GDM1 (cell line): ENCODE measurements at places on chromosomes 5 and 9.

GRCh38 chr5:143142596-143143435, 260.7 kb downstream of the NR3C1 start:
- no peak for DNase-seq

- DNase-seq, result no peak
Observed at GRCh38 chr9:122159925-122160246, 178 bp downstream of the MORN5 start.

DNA sequence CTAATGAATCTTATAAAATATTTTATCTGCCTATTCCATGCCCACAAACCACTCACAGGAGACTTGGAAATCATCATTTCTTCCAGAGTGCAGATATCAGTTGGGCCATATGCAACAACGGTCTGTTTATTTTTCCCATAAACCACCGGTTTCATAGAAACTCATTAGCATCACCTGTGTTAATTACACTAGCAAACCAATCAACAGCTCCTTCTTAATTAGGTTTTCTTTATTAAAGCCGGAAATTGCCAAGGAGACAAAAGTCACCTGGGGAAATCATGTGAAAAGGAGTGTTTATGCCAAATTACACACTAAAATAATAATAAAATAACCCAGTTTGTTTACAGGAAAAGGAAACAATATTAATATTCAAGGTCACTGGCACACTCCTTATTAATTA, 129.6 kb downstream of the EBF1 start:
- no peak for DNase-seq

DNA sequence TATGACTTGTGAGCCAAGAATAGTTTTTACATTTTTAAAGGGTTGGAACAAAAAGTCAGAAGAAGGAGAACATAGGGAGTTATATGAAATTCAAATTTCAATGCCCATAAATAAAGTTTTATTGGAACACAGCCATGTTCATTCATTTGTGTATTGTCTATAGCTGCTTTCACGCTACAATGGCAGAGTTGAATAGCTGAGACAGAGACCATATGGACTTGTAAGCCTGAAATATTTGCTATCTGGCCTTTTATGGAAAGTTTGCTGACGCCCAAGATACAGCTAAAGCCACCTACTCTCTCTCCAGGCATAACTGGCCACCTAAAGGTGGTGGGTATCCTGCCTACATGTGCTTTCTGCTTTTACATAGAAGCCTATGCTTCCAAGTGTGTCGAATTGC, 10.9 kb downstream of the DAB2IP start:
- no peak for DNase-seq

DNA sequence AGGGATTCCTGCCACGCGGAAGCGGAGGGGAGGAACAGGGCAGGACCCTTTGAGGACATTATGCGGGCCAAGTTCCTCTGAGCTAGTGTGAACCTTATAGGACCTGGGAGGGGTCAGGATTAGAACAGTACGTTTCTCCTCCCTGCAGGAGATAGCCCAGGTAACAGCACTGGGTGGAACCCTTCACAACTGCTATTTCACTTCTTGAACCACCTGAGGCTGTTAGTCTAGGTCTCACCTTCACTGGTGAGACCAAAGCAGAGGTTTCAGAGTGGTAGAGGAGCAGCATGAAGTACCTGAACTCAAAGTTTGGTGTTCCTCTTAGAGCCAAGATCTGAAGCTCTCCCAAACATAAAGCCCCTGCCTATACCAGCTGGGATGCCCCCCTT, 832 bp downstream of the EIF4EBP3 start:
- no peak for DNase-seq

DNA sequence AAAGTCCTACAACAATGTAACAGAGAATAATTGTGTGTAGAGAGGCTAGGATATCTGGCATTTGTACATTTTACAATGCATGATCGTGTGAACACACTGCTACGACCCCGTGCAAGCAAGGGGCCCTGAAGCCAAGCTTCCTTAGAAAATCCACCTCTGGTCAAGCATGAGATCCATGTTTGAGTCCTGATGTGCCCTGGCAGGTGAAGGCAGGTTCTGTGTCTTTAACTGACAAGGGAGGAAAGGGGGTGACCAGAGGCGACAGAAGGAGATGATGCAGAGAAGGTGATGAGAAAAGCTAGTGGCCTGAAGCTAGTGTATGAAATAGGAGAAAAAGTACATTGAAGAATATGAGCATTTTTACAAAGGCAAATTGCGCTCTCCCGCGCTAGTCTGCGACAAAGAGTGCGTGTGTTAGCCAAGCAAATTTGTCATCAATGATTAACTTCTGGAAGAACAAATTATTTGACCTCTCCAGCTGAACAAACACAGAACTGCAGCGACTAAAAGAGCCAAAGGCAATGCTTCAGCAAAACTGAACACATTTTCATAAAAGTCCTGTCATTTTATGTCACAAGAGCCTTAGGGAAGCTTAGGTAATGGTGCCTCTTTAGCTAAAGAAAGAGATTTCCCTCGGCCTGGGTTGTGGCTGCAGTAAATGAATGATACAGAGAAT, 101.7 kb upstream of the DAPK1 start:
- no peak for DNase-seq

DNA sequence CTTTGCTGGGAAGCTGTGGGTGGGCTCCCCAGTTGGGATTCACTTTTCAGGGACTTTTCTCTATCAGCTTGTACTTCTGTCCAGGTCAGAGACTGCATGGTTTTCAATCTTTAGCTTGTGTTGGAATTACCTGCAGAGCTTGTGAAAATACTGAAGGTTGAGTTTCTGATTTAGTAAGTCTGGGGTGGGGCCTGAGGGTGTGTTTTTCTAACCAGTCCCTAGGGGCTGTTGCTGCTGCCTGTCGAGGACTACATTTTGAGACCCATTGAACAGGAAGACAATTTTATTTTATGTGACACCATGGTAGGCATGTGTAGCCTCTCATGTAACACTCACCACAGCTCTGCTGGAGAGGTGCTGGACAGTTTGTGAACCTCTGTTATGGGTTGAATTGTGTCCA, 14.7 kb upstream of the MLANA start:
- no peak for DNase-seq

DNA sequence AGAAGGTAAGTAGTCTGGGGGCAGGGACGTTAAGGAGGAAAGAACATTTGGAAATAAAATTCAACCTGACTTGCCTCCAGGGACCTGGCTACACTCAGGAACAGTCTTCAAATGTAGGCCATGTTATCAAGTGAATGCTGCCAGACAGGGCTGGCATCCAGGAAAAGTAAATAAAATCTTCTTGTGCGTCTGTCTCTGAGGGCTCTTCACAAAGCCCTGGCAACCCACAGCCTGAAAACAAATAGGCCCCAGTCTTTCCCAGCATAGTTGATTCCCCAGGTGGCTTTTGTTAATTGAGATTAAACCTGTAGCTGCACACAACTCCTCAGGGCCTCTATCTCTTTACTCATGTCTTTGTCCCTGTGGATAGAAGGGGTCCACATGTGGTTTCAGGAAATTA, 55.4 kb downstream of the STK32A start:
- no peak for DNase-seq
